ENCODE measurements at places on chromosomes 2 and 18.

GRCh38 chr2:241238693-241239198, 50.3 kb downstream of the ANO7 start:
- DNase-seq, result no peak

GRCh38 chr2:148538375-148538774, 106.2 kb upstream of the EPC2 start:
- DNase-seq, result no peak

GRCh38 chr2:224248944-224249371, 152.9 kb downstream of the FAM124B start:
- DNase-seq, result no peak

DNA sequence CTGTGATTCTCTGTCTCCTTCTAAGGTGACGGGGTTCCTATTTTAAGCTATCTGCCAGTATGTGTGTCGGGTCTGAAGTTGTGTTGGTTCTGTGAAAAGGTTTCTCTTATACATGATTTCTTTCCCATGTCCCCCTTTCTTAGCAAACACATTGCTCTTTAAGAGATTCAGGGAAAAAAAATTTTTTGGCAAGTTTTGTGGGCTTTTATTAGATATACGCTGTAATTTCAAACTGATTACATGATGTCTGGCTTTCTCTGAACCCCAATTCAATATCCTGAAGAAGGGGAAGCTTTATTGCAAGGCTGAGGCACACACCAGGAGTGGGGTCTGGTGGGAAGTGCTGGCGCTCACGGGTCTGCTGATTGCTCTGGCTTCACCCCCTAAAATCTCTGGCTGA, 210.6 kb downstream of the AGPS start:
- no peak for DNase-seq

DNA sequence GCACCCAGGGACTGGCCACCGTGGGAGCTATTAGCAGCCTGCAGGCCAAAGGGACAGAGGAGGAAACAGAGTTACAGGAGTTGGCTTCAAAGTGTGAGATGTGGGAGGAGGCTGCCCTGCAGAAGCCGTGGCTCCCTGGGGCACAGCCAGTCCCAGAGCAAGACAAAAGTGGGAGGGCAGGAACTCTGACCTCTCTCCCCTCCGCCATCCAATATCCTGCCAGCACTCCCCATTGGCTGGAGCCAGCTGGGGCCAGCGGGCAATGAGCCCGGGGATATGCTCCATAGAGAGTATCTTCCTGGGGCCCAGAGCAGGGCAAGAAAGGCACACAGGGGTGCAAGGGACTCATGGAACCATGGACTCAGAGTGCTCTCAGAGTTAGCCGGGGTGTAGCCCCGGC, 143.1 kb downstream of the INHBB start:
- no peak for DNase-seq

DNA sequence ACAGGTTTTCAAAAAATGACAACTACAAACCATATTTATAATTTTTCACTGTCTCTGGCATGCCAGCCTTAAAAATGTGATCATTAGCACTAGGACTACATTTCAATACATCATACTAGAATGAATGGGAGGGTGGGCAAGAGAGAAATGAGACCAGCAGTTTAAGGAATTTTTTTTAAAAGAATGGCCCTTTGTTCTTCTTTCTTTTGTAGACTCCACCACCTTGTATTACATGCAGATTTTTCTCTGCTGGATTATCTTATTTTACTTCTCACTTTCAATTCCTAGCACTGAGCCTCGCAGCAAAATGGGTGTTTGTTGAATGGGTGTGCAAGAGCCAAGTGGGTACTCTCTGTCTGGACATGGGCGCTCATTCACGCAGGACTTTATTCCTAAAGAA, 39.9 kb downstream of the FRZB start:
- DNase-seq, result no peak
